ENCODE measurements at places on chromosomes 3 and 15.

- DNase-seq = no peak
These were observed 17.5 kb upstream of the NMD3 start for GRCh38 chr3:161203485-161204098.

- no peak for DNase-seq
These were observed 2.9 kb downstream of the TM6SF1 start for GRCh38 chr15:83110381-83110780.

GRCh38 chr3:154538566-154539360, 108.8 kb upstream of the GPR149 start:
- DNase-seq = no peak

DNA sequence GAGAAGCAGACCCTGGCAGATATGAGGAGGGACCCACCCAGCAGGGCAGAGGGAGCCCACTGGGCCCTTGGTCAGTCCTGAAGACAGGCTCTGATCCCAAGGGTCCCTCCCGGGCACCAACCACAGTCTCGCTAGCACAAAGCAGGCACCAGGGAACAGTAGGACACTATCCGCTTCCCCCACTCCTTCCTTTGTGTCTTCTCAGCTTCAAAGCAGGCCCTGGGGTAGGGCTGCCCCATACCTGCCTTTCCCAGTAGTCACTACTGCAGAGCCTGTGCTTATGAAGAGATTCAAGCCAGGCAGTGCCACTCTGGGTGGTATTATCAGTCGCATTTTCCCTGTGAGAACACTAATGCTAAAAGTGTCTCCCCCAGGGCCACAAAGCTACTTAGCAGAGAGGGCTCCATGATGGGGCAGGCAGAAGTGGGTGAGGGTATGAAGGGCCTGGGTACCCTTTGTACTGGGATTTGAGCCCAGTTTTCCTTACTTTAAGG, 32.7 kb downstream of the SRPRB start:
- no peak for DNase-seq

GRCh38 chr3:189076449-189076848, 95.3 kb upstream of the TPRG1 start:
- no peak for DNase-seq

DNA sequence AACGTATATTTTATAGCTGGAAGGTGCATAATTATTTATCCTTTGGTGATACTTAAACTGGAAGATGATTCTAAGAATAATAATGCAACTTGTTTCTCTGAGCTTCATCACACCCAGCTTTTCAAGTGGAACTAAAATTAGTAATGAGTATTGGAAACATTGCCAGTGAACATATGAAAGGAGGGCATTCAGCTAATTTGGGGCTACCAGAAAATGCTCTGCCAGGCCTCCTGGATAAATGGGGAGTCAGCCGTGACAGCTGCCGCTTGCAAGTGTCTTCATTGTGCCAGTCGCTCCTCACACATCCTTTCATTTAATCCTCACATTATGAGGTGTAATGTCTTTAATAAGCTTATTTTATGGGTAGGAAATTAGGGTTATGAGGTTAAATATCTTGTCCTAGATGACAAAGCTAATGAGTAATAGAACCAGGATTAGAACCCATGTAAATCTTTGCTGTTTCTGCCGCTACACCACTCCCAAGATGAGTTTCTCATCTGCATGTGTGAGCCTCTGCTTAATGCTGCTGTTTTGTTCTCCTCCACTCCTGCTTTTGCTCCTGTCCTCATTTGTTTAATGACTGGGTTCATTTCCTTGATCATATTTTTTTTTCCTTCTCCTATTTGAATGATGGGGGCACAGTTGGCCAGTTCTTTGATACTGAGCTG, 155.7 kb downstream of the PLCL2 start:
- DNase-seq = no peak
